ENCODE measurements at places on chromosomes 3 and 15.

DNA sequence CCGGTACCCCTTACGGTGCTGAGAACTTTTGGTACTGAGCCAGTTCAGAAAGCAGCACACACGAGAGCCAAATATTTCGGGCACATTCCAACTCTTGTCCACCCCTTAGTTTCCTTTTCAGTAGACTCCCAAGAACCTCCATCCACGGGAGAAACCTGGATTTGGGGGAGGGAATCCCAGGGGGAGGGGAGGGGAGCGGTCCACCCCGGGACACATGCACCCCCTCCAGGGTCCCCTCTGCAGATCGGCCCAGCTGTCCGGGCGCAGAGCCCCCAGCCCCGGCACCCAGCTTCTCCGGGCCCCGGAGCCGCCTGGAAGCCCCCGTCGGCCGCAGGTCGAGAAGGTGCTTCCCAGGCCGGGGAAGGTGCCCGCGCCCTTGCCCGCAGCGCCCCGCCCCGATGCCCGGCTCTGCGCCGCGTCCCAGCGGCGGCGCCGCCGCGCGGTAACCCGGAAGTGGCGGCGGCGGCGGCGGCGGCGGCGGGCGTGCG is 455 bp upstream of the ABHD17C start:
- DNase-seq, result no peak

DNA sequence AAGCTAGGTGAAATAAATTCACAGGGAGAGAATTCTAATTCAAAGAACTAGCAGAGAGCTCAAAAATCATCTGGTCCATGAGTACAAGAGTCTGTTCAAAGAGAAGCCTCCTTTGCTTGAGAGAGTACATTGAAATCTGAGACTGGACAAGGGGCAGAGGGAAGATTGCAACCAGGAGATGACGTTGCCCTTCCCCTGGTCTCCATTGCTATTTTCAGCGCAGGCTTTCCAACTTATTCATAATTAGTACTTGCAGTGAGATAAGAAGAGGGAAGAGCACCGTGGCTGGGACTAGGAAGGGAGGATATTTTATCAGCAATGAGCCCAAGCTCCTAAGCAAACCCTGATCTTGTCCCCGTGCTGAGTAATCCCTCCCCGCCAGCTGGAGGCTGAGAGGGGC is 251.8 kb upstream of the RORA start:
- DNase-seq, result no peak

- DNase-seq, result no peak
These were observed 59.8 kb upstream of the NR2F2 start for GRCh38 chr15:96270581-96271172.

DNA sequence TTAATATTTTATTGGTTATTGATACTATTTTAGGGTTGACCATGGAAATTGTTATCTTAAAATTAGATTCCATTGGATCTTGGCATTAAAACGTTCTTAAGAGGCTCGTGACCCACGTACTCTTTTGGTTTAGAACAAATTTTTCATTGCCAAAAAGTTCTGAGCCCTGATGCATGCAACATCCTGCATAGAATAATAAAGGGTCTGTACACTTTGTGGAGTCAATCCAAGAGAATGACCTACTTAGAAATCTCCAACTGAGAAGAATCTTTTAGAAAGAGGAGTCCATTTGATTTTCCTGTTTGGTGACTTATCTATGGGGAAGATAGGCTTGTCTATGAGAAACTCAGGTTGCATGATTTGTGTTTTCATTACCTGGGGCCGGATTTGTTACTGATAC is 404.2 kb upstream of the RGMA start:
- no peak for DNase-seq

GRCh38 chr3:168977716-168978374 is 685.7 kb downstream of the MECOM start:
- DNase-seq, result no peak

DNA sequence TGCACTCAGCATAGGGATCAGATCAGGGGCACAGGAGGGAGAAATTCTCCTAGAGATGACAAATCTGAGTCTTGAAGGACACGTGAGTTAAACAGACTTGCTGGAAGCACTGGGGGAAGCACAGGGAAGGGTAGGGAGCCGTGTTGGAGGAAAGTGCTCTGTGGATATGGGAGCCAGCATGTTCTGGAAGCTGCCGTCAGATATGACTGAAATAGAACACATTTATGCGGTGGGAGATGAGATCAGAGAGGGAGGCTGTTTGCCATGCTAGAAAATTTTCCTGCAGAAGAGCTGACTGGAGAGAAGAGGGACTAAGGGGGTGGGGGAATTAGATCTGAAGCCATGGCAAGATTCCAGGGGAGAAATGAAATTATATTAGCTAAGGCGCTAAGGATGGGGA is 1.8 kb downstream of the TAMM41 start:
- no peak for DNase-seq
